Stimulated activated CD8-positive, alpha-beta memory T cell treated with anti-CD3 and anti-CD28 coated beads, Interleukin-15, amount 100 ng/mL, for 24 hours (primary cell): ENCODE measurements at places on chromosomes 4 and X.

GRCh38 chr4:168569931-168570276, 73.1 kb downstream of the PALLD start:
- no peak for DNase-seq

DNA sequence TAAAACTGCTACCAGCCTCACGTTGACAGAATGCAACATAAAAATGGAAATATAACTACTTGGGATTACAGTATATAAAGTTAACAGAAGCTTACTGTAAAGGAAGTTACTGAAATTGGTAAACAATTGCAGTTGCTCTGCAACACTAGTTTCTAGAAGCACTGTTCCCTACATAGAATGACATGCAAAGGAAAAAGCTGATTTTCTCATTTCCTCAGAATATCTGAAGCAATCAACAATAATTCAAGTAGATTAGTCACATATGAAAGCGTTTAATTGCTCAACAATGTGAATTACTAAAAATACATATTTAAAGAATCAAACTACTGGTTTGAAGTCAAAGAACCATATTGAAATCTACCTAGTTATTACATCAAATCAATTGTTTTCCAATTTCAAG, 31.8 kb downstream of the PDGFC start:
- DNase-seq: no peak

DNA sequence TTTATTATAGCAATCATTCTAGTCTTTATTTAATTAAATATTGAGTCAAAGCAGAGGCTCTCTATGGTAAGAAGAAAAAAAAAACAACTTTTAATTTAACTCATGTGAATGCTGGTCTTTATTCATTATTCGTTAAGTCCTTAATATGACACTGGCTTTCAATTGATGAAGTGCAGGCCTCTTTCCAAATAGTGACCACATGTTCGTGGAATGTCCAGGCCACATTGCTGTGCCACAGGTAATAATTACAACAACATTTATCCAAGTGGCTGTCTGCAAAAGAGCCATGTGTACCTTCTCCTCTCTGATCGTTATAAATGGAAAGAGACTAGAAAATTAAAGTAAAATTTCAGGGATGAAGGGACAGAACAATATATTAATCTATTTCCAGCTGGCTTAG, 220.1 kb upstream of the PABPC4L start:
- DNase-seq: no peak

DNA sequence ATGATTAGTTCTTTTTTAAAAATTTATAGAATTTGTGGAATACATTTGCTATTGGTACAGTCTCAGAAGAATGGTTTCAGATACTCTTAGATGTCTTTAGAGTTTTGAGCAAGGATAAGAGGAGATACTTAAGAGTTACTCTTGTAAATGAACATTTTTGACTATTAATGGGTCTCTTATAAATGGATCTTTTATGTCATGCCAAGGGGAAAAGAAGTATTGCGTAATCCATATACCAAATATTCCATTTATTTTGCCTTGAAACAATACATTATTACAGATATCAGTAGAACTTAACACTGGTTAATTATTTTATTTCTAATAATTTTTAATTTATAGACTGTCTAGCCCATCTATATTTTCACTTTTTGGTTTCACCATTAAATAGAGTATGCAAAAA, 17.2 kb upstream of the DCAF4L1 start:
- DNase-seq: no peak

DNA sequence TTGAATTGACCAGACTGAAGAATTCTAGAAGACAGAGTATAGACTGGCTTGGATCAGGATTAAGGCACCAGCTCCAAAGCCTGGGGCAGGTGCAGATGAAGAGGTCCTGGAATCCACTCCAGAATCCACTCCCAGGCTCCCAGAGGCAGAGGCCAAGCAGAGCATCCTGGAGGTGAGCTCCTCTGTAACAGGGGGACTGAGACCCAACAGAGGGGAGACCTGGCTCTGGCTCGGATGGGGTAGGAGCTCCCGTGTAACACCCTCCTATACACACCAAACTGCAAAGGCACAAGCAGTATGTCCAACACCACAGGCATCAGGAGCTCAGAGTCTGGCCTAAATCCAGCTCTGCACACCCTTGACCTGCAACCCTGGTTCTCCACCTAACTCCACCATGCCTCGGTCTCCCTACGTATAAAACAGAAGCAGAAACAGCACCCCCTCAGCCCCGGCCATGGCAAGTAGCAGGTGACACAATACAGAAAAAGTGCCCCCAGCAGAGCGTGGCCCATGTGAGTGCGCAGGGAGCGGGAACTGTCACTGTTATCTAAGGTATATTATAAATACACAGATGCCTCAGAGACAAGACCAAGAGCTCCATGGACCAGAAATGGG, 14.9 kb downstream of the RNF212 start:
- no peak for DNase-seq

DNA sequence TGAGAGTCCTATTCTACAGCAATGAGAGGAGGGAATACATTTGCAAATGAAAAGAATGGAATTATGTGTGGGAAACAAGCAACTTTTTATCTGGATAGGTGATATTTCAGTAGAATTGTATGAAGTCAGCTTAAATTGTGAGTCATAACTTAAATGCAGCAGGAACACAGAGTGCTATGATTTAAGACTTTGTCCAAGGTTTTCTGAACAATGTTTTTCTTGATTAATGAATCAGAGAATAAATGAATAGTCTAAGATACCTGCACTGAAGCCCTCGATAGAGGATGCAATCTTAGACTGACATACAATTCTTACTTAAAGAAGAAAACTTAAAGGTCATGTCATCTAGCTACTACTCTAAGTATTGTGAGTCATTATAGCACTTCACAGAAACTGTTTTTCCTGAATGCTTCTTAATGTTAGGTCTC, 8.0 kb downstream of the ARHGEF38 start:
- DNase-seq: no peak

DNA sequence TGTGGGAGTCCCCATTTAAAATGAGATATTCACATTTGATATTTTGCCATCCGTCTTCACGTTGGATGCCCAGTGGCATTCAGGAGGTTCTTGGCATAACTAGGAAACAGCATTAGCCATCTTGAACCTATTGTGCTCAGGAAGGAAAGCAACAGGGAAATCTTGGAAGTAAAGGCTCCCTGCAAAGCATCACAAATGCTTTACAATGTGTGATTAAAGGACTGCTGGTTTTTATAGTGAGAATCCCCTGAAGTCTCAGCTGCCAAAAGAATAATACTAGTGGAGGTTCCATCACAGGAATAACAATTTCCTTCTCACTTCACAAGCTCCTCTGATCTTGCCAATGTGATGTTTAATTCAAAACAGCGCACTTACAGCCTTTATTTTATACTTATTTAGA, 49.7 kb upstream of the NPNT start:
- no peak for DNase-seq

GRCh38 chr4:165443276-165443675, 64.5 kb downstream of the CPE start:
- no peak for DNase-seq

DNA sequence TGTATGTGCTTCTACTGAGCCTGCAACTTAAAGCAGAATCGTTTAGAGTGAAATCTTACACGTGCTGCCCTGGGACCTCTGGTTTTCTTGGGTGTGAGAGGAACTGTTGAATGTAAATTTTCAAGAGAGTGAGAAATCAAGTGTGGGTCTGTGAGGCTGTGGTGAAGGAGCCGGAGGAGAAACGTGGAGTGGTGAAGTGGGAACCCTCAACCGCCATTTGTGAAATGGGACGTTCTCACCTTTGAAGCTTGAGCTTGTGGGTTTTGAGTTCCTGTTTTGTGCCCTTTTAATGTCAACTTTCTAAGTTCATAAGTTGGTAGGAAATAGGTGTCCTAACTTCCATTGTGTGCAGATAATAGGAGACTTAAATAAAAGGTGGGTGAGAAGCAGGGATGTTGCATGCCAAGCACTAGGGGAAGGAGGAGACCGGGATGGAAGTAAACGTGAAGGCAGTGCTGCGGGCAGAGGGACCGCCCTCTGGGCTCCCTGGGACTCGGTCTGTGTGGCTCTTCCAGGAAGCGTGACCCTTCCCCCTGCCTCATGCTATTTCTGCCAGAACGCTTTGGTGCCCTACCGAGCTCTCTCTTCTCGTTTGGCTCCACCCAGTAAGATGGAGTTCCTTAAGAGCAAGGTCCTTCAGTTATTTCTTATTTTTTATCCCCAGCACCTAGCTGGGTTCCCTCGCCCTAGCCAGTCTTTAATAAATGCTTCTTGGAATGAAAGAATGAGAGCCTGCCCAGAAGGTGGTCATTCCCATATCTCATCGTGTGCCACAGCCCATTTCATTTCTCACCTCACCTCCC, 56.0 kb downstream of the TMEM131L start:
- DNase-seq: no peak

DNA sequence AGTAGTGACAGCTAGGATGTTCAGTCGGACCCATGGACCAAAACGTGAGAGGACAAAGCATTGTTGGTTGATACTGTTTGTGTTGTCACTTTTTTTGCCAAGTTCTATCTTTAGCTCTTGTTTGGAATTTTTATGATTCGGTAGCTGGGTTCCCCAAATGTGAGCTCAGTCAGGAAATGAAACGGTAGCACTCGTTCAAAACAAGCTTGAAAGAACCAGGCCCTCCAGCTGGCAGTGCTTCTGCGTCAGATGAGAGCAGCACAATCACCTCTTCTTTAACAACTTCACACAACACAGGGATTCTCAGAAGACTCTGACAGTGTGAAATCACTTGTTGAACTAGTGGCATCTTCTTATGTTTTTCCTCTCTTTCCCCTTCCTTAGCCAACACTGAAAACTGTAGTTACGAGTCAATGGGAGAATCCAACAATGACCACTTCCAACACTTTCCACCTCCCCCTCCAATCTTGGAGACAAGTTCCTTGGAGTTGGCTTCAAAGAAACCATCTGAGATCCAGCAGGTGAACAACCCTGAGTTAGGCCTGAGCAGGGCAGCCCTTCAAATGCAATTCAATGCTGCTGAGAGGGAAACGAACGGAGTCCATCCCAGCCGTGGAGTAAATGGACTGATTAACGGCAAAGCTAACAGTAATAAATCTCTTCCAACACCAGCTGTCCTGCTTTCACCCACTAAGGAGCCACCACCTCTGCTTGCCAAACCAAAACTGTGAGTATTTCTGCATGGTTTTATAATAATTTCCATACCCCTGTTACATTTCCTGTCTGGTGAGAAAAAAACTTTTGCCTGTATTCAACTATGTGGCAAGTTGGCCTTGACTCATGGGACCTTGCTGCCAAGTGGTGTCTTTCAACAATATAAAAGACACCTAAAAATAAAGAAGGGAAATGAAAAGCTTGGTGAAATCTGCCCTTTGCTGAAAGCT, 214.6 kb downstream of the PALLD start:
- no peak for DNase-seq

DNA sequence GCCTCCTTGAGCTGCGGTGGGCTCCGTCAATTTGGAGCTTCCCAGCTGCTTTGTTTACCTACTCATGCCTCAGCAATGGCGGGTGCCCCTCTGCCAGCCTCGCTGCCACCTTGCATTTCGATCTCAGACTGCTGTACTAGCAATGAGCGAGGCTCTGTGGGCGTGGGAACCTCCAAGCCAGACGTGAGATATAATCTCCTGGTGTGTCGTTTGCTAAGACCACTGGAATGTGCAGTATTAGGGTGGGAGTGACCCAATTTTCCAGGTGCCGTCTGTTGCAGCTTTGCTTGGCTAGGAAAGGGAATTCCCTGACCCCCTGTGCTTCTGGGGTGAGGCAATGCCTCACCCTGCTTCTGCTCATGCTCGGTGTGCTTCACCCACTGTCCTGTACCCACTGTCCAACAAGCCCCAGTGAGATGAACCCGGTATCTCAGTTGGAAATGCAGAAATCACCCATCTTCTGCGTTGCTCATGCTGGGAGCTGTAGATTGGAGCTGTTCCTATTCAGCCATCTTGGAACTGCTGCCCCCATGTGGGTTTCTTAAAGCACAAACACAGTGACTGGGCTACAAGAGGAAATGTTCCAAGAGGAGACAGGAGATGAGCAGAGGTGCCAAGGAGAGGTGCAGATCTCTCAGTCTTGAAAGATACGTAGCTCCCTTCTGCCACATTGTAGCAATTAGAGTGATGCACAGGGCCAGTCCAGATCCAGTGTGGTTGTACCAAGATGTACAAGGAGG, 193.0 kb upstream of the IGFBP7 start:
- DNase-seq: no peak

GRCh38 chr4:119124352-119124751, 11.3 kb upstream of the MYOZ2 start:
- no peak for DNase-seq

GRCh38 chr4:138449938-138450337, 207.8 kb upstream of the SLC7A11 start:
- no peak for DNase-seq

DNA sequence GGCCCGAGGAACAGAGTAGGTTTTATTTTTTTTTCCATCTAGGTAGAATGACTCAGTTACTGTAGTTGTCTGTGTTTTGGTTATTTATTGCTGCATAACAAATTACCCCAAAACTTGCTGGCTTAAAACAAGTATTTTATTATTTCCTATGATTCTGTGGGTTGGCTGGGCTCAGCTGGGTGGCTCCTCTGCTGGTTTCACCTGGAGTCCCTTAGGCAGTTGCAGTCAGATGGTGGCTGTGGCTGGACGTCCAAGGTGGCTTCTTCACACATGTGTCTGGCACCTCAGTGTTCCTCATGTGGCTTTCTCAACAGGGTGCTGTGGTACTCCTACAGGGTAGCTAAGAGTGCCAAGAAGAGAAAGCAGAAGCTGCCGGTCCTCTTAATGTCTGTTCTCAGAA, 115.8 kb downstream of the PHEX start:
- no peak for DNase-seq

- no peak for DNase-seq
Observed at GRCh38 chr4:25144870-25145481, 15.3 kb downstream of the SEPSECS start.

DNA sequence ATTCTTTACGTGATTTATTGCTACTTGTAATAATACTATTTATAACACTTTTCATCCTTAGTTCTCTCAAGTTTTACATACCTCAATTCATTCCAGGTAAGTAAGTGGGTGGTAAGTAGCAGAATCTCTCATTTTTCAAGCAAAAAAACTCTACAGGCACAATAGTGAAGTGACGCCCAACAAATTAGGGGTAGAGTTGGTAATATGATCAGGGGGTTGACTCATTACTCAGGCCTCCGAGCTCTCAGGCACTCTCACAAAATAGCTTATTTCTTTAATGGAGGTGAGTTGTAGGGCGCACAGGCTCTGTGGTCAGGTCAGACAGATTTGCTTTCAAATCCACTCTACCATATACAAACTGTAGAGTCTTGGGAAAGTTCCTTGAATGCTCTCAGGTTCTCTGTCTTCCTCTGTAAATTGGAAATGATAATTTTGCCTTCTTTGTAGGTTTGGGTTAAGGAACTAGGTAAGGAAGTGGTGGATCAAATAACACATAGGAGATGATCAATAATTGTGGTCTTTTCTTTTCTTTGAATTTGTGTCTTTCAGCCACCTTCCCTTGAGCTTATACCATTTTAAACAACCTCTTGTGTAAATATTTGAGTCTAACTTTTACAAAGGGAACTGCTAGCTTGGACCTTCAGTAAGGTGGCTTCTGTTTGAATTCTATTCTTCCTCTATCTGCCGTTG, 134.9 kb upstream of the LEF1 start:
- DNase-seq: no peak
